ENCODE measurements at places on chromosomes 12 and 14. TPM values are rescaled to one million over a fixed set of nuclear protein-coding genes. Genes with fewer than 3 reads are reported as not detected.

ANKRD33 gene
- not detected for total RNA-seq

KLHL33 gene
- total RNA-seq = not detected

GRCh38 chr12:6552140-6552551, 3.7 kb downstream of the IFFO1 start:
- H3K4me1 ChIP-seq = peaks cover 59% of the 10 kb centered on the region
- peak overlapping the region; percentile 70 for H3K4me3 ChIP-seq
- H3K27me3 ChIP-seq = no peaks in the 10 kb centered on the region
- H3K36me3 ChIP-seq = peaks cover 23% of the 10 kb centered on the region
- H3K27ac ChIP-seq = peak overlapping the region; percentile 99
- peak; percentile 89 for DNase-seq

- H3K27me3 ChIP-seq = no peaks in the 10 kb centered on the region
- DNase-seq = no peak
- no peaks in the 10 kb centered on the region for H3K4me1 ChIP-seq
Measured at GRCh38 chr12:10196210-10196609, 16.5 kb upstream of the GABARAPL1 start.

DNA sequence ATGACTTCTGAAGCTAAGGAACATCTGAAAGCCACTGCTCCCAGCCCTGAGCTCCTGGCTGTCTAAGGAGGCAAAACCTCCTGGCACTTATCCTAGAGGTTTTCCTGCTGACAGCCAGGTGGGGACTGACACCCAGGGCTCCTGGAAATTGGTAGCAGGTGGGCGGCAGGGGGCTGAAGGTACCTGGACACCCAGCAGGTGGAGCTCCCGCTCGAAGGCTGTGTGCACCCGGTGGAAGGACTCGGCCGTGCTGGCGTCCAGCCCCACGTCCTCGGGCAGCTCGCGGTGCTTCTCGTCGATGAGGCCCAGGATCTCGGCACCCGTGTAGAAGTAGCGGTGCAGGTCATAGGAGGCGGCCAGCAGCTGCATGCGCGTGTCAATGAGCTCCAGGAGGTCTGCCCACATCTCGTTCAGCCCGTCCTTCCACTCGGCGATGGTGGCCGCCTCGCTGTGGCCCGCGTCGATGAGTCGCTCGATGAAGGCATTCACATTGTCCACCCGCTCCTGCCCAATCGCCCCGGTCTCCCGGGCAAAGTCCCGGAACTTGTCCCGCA, 68.2 kb downstream of the PLEKHG3 start:
- H3K27ac ChIP-seq = no peak overlapping the region
- no peaks in the 10 kb centered on the region for H3K36me3 ChIP-seq
- DNase-seq = no peak
- H3K4me1 ChIP-seq = no peaks in the 10 kb centered on the region
- H3K4me3 ChIP-seq = no peak overlapping the region

GRCh38 chr12:39354955-39355354, 88.0 kb downstream of the KIF21A start:
- H3K27me3 ChIP-seq = no peaks in the 10 kb centered on the region
- no peak overlapping the region for H3K27ac ChIP-seq
- no peaks in the 10 kb centered on the region for H3K36me3 ChIP-seq

TSPAN19 gene
- not detected for total RNA-seq

WASHC4 gene
- 22.8 TPM for total RNA-seq

GRCh38 chr14:60723907-60724618, at the start of gene SIX4:
TSS of gene SIX4 (minus strand) at chr14:60724351. CDS start at chr14:60724074, 277 bp downstream.
- H3K36me3 ChIP-seq = no peaks in the 10 kb centered on the region
- H3K4me1 ChIP-seq = no peaks in the 10 kb centered on the region
- peak within 1 kb of the TSS; percentile 77 for H3K27ac ChIP-seq
- no peaks in the 10 kb centered on the region for H3K27me3 ChIP-seq

GRCh38 chr12:115257791-115258190, 573.8 kb upstream of the TBX3 start:
- no peak overlapping the region for H3K4me3 ChIP-seq
- no peak for DNase-seq
- no peak overlapping the region for H3K27ac ChIP-seq
